ENCODE measurements at places on chromosomes 2 and 18.

GRCh38 chr2:127807678-127808353, 3.2 kb downstream of the WDR33 start:
- no peak for DNase-seq

GRCh38 chr2:102187496-102188150, 800 bp downstream of the IL1RL2 start:
- DNase-seq, result no peak

DNA sequence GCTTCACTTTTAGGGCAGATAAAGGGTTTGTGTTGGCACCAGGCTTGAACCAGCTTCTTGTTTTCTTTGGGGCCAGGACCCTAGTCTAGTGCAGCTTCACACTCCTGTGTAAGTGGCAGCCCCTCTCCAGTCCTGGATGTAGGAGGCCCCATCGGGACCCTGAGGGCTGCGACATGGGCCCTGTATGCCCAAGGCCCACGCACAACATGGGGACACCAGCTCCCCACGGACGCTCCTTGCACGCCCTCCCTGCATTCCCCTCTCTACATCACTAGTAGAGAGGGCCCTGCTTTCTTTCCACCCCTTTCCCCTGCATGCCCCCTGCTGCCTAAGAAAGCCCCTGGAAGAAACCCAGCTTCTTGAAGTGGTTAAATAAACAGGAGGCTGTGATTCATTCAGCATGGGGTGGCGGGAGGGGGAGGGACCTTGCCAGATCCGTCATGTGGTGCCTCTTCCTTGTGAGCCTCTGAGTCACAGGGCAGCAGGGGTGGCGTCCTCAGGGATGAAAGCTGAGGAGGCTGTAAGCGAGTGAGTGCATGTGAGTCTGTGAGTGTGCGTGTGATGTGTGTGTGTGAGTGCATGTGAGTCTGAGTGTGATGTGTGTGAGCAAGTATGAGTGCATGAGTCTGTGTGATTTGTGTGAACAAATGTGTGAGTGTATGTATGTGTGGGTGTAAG, 42.5 kb downstream of the COPS8 start:
- DNase-seq, result no peak

- no peak for DNase-seq
These were observed 23.1 kb downstream of the FAM178B start for GRCh38 chr2:96963316-96963715.

GRCh38 chr2:227436436-227437174, 35.4 kb upstream of the AGFG1 start:
- DNase-seq, result no peak

GRCh38 chr2:60535685-60536312, 17.7 kb downstream of the BCL11A start:
- no peak for DNase-seq

GRCh38 chr2:120543899-120544298, 191.8 kb upstream of the GLI2 start:
- no peak for DNase-seq

GRCh38 chr2:119126650-119127049, 31.9 kb downstream of the C1QL2 start:
- no peak for DNase-seq

GRCh38 chr2:120230515-120231471, 7.6 kb upstream of the TMEM185B start:
- DNase-seq, result no peak

All from stimulated activated CD8-positive, alpha-beta memory T cell treated with anti-CD3 and anti-CD28 coated beads, Interleukin-7, amount 100 ng/mL, for 1 hour (primary cell).